ENCODE measurements at places on chromosomes 1 and 21.

DNA sequence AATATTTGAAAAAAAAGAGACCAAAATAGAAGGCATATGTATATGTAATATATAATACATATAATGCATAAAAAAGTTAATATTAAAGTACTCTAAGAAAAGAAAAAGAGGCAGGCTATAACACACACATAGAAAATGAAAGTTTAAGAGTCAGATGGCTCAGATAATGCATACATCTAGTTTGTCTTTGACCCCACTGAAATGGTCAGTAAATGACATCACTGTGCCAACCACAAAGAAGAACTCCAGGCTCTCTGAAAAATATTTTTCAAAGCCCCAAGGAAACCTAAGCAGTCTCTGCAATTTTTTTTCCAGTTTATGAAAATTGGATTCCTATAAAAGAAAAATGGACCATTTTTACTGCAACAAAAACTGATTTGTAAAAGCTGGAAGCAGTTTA, 55.4 kb upstream of the SCYL3 start:
- no peaks in the 10 kb centered on the region for H3K27me3 ChIP-seq
- no peak overlapping the region for H3K4me3 ChIP-seq
- H3K27ac ChIP-seq: no peak overlapping the region
- no peaks in the 10 kb centered on the region for H3K36me3 ChIP-seq
- DNase-seq: no peak

DNA sequence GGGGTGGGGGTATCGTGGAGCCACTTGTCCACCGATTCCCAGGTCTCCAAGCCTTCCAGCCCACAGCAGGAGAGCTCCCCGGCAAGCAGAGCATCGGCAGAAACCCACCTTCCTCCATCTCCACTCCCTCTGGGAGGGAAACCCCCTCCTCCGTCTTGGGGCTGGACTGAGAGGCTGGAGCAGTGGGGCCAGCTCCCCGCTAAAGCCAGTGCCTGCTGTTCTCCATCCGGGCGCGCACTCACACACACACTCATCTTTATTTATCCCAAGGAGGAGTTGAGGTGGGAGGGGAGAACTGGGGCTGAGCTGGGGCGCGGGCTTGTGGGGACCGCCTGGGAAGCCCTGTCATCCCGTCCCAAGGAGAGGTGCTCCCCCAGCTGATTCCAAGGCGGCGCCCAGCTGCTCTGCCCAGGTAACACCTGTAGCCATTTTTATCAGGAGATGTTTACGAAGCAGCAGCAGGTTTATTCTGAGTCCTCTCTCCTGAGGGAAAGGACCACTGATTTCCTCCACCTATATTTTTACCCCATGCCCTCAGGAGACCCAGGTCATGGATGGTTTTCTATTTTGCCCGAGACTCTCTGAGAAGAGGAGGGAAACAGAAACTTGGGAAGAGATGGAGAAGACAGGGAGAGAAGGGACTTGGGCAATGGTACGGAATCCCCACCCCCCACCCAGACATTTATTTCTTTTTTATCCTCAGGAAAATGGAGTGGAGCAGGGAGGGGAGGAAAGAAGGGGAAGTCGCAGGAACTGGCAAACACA, 2.1 kb downstream of the KCNN3 start:
- no peak overlapping the region for H3K4me3 ChIP-seq
- H3K27me3 ChIP-seq: peaks cover 2% of the 10 kb centered on the region
- no peaks in the 10 kb centered on the region for H3K36me3 ChIP-seq
- no peak overlapping the region for H3K27ac ChIP-seq
- H3K4me1 ChIP-seq: peaks cover 3% of the 10 kb centered on the region

DNA sequence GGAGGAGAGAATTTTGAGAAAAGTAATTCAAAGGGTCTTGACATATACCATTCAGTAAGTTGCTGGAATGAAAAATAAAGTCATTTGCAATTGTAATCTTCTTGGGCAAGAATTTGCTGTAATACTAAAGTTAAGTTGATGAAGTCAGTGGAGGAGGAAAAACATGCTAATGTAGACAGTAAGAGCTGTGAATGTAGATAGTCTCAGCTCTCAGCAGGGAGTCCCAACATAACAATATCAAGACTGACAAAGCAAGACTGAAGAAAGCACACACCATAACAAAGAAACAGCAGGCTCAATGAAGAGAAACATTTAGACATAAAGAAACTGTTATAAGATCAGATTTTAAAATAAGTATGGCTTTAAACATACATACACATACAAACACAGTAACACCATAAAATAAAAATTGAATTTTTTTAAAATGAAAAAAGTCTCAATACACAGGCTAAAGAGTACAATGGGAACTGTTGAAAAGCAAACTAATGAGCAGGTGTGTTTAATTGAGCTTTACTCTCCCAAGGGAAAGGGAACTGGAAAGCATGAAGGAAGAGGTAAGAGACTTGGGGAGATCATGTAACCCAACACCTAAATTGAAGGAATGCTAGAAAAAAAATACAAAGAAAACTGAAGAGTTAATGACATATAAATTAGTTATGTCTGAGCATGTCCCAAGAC, 336.3 kb upstream of the NCAM2 start:
- no peaks in the 10 kb centered on the region for H3K27me3 ChIP-seq
- H3K27ac ChIP-seq: no peak overlapping the region
- no peak overlapping the region for H3K4me3 ChIP-seq
- DNase-seq: peak; percentile 53

DNA sequence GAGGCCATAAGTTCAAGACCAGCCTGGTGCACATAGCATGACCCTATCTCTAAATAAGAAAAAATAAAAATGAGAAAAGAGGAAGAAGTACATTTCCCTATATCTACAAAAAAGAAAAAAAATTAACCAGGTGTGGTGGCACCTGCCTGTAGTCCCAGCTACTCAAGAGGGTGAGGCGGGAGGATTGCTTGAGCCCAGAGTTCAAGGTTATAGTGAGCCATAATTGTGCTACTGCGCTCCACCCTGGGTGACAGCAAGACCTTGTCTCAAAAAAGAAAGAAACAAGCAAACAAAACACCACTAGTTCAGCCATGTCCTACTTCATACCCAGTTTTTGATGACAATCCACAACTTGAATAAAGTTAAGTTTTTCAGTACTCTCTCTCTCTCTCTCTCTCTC, 30.7 kb upstream of the TDRD10 start:
- no peak overlapping the region for H3K27ac ChIP-seq
- no peak overlapping the region for H3K4me3 ChIP-seq
- no peaks in the 10 kb centered on the region for H3K4me1 ChIP-seq
- DNase-seq: no peak
- no peaks in the 10 kb centered on the region for H3K36me3 ChIP-seq

GRCh38 chr1:92839442-92839841, 7.6 kb downstream of the RPL5 start:
- H3K36me3 ChIP-seq: peaks cover 10% of the 10 kb centered on the region
- DNase-seq: no peak
- no peak overlapping the region for H3K4me3 ChIP-seq
- H3K4me1 ChIP-seq: no peaks in the 10 kb centered on the region
- H3K27me3 ChIP-seq: no peaks in the 10 kb centered on the region

GRCh38 chr1:12168451-12169160, 1.8 kb downstream of the TNFRSF1B start:
- no peak overlapping the region for H3K27ac ChIP-seq
- H3K27me3 ChIP-seq: peaks cover 2% of the 10 kb centered on the region
- no peak for DNase-seq
- no peaks in the 10 kb centered on the region for H3K4me1 ChIP-seq
- H3K4me3 ChIP-seq: no peak overlapping the region

DNA sequence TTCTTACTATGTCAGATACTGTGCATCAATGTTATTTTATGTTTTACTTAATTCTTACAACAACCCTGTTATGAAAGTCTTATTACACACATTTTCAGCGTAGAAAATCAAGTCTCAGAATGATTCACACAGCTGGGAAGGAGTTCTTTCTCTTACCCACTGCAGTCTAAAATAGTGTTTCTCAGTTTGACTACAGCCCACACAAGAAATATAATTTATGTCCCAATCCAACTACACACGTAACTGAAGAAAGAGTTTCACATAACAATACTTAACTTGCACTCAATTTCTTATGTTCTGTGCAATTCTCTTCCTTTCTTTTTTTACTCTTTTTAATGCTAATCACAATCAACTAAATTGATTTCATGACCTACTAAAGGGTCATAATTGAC, 252.8 kb upstream of the ADGRL2 start:
- no peaks in the 10 kb centered on the region for H3K27me3 ChIP-seq
- H3K4me1 ChIP-seq: peaks cover 20% of the 10 kb centered on the region
- no peaks in the 10 kb centered on the region for H3K36me3 ChIP-seq
- H3K27ac ChIP-seq: no peak overlapping the region
- H3K4me3 ChIP-seq: no peak overlapping the region
- DNase-seq: no peak

DNA sequence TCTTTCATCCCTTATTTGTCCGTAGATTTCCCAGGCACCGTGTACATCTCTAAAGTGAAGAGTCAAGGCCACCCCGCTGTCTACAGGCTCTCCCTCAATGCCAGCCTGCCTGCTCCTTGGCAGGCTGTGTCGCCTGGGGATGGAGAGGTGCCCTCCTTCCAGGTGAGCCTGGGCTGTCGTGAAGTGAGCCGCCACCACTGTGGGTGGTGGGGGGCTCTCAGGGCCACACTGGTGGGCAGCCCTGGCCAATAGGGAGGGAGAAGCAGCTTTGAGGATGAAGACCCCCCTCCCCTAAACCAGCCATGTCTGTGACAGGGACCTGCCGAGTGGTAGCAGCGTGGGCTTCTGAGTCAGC, 46.2 kb downstream of the DISP3 start:
- H3K4me1 ChIP-seq: no peaks in the 10 kb centered on the region
- DNase-seq: no peak
- H3K27me3 ChIP-seq: no peaks in the 10 kb centered on the region
- H3K27ac ChIP-seq: no peak overlapping the region
- no peak overlapping the region for H3K4me3 ChIP-seq
- H3K36me3 ChIP-seq: no peaks in the 10 kb centered on the region

DNA sequence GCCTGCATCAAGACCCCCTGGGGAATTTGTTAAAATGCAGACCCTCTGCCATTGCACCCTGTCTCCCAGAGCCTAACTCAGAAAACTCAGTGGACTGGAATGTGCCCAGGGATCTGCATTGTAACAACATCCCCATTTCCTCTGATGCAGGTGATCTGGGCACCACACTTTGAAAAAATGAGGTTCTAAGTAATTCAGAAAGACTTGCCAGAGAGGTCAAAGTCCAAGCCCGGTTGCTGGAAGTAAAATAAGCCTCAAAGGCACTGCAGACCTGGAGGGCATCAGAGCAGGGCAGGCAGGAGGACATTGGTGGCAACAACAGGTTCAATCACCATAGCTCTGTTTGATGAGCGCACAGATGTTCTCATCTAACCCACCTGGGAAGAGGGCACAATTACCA, 90.7 kb downstream of the SYT2 start:
- H3K4me1 ChIP-seq: peaks cover 6% of the 10 kb centered on the region
- no peak overlapping the region for H3K4me3 ChIP-seq
- H3K27ac ChIP-seq: no peak overlapping the region

DNA sequence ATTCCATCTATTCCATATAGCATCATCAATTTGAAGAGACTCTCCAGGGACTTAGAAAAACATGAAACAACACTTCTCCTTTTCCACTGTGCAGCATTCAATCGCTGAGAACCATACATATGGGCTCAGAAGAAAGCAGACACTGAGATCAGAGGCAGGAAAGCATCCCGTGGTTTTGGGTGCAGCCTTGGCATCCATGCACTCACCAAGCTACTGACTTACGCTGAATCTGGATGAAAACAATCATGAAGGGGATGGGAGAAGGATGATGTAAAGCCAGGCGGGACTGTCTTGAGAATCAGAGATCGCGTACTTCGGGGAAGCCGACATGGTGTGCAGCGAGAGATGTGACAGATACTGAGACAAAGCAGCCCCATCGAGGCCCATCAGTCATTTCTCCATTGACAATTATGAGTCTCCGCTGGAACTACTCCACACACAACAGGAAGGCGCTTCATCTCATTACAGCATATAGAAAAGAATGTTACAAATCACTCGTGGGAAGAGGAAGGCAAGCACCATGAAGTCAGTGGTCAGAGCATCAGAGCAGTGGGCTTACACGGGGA, 2.3 kb upstream of the TIAM1 start:
- H3K27me3 ChIP-seq: no peaks in the 10 kb centered on the region
- no peak overlapping the region for H3K27ac ChIP-seq
- H3K36me3 ChIP-seq: no peaks in the 10 kb centered on the region
- peaks cover 11% of the 10 kb centered on the region for H3K4me1 ChIP-seq

DNA sequence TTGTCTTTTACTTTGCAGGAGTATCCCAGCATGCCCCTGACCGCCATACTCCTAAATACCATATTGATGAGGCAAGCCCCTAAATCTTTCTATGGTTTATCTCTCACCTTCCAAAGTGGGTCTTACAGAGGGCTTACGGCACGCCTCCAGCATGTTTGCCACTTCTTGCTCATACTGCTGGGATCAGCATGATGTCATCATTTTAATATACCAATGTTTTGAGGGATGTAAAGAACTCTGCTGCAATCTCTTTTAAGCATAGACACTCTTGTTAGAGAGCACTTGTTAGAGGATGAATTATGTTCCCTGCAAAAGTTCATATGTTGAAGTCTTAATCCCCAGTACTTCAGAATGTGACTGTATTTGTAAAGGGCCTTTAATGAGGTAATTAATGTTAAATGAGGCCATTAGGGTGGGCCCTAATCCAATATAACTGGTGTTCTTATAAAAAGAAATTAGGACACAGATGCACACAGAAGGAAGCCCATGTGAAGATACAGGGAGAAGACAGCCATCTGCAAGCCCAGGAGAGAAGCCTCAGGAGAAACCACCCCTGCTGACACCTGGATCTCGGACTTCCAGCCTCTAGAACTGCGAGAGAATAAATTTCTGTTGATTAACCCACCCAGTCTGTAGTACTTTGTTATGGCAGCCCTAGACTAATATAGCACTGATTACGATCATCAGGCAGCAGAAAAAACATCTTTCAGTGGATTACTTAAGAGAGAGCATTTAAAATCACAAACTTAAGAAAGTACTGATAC, 16.4 kb upstream of the ABCB10 start:
- H3K4me3 ChIP-seq: no peak overlapping the region
- H3K27me3 ChIP-seq: no peaks in the 10 kb centered on the region
- no peaks in the 10 kb centered on the region for H3K4me1 ChIP-seq
- no peak overlapping the region for H3K27ac ChIP-seq
- no peaks in the 10 kb centered on the region for H3K36me3 ChIP-seq

DNA sequence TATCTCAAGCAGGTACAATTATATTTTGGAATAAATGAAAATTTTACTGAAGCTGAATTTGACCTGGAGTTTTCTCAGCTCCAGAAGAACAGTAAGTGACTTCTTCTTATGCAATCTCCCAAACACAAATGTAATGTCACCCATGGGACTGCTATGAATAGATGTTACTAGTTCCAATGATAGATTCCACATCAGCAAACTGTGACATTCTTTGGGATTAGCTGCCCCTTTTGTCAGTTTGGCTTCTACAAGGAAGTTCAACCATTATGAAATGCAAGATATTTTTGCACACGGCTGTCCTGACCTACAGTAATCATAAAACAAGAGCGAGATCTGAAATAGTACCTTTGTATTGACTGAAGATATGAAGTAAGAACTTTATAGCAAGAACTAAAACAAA, 27.8 kb upstream of the TSNAX start:
- H3K4me3 ChIP-seq: no peak overlapping the region
- DNase-seq: no peak
- no peak overlapping the region for H3K27ac ChIP-seq
- no peaks in the 10 kb centered on the region for H3K36me3 ChIP-seq
- no peaks in the 10 kb centered on the region for H3K27me3 ChIP-seq

- no peak overlapping the region for H3K4me3 ChIP-seq
- DNase-seq: no peak
- no peaks in the 10 kb centered on the region for H3K27me3 ChIP-seq
- no peak overlapping the region for H3K27ac ChIP-seq
- H3K4me1 ChIP-seq: peaks cover 6% of the 10 kb centered on the region
These were observed 43.9 kb upstream of the COL6A2 start for GRCh38 chr21:46054031-46054430.

GRCh38 chr1:26053718-26054560, 8.0 kb upstream of the SLC30A2 start:
- no peaks in the 10 kb centered on the region for H3K27me3 ChIP-seq
- H3K4me3 ChIP-seq: no peak overlapping the region

Measured in mesendoderm (in vitro differentiated cells).